Stimulated activated CD4-positive, alpha-beta T cell treated with anti-CD3 and anti-CD28 coated beads, Interleukin-15, amount 100 ng/mL, for 1 hour (primary cell): ENCODE measurements at places on chromosomes 5 and 9.

DNA sequence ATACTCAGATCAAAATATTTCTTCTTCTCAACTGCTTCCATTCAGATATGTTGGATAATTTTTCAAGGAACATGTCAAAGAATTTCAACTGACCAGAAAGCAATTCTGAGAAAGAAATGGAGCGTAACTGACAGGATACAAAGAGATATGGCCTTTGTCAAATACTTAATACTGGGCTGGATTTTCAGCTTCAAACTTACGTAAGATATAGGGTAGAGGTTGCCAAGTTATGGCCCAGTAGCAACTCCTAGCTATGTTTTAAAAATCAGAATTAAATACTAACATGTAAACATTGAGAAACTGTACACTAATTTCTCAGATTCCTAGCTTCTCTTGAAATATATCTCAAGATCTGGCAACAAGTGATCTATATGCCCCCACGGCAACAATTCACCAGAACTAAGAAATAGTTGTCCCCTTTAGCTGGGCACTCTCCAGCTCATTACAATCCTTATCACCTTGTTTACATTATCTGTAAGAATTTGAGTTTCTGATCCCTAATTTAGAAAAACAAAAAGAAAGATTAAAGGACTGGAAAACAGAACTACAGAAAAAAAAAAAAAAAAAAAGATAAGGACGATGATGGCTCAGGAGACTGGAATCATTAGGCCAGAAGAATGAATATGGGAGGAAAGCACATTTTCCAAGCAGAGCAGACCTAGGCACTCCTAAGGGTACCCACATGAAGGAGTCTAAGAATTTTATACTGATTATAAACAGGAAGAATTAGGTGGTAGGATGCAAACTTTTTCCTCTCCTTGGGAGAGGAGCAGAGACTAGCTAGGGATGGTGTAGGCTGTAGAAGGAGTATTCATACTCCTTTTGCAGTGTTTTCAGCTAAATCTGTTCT lies 23.0 kb downstream of the INIP start:
- no peak for DNase-seq

DNA sequence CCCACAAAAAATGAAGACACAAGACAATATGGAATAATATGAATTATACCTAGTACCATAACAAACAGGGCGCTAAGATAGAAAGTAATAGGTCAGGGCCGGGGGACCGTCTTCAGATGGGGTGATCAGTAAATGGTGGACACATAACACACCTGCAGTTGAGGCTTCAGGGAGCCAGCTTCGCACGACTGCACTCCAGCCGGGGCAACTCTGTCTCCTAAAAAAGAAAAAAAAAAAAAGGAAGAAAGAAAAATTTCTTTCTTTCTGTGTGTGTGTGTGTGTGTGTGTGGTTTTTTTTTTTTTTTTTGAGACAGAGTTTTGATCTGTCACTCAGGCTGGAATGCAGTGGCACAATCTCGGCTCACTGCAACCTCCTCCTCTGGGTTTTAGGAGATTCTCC lies 75.0 kb upstream of the HSPA9 start:
- no peak for DNase-seq

DNA sequence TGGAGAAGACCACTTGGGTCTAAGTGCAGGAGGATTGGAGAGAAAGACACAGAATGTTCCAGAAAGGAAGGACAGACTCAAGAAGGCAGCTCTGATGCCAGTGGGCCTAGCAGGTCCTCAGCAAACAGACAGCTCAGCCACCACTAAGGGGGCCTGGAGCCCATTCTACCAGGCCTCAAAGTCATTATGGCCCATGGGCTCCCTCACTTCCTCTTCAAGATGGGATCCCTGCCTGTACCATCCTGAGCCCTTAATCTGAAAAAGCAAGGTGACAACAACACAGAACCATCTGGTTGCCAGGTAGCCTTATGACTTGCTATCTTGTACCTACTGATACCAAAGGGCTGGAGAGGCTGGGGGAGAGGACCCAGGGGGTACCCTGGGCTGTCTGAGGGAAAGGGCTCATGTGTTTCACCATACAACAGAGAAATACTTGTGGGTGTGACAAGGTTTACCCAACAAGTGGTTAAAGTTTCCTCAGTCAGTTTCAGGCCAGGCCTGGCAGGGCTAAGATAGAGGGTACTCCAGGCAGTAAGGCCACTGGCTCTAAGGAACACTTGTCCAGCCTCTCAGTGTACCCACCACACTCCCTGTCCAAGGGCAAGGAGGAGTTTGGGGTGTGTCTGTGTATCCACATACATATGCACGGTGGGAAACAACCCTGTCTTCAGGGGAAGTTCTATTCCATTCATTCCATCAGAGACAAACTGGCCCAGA lies 30.7 kb downstream of the TCF7 start:
- DNase-seq: no peak

DNA sequence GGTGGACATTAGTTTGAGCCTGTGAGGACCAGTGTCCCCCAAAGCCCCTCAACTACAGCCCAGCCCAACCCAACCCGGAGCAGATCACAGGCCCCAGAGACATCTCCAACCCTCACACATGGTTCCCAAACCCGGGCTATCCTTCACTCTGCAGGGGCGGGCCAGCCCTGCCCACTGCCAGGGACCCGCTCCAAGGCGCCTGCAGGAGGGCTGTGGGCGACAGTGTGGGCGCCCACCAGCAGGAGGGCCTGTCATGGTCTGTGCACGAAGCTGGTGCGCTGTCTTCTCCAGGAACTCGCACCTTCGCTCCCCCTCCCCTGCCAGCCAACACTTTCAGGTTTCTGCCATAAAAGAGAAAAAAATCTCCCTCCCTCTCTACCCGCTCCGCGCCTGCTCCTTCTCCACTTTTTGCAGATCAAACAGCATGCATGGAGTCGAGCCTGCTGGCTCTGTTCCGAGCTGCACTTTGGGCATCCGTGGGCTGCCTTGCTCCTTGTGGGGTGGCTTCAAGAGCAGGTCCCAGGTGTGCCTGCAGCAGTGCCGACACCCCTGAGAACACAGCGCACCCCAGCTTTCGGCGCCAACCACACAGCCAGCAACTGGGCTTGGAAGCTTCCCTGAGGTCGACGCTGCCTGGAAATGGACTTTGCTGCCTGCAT lies 133.7 kb upstream of the PPP1R26 start:
- DNase-seq: no peak

GRCh38 chr9:95211028-95211427 lies 106.5 kb downstream of the FANCC start:
- no peak for DNase-seq

GRCh38 chr5:133794771-133795415 lies 173.5 kb downstream of the C5orf15 start:
- no peak for DNase-seq

- DNase-seq: no peak
These were observed 24.9 kb downstream of the NEK6 start for GRCh38 chr9:124282442-124283227.

- no peak for DNase-seq
These were observed 22.3 kb upstream of the RNF130 start for GRCh38 chr5:180093651-180094382.

- no peak for DNase-seq
These were observed 245.3 kb downstream of the ENC1 start for GRCh38 chr5:74394916-74395880.

DNA sequence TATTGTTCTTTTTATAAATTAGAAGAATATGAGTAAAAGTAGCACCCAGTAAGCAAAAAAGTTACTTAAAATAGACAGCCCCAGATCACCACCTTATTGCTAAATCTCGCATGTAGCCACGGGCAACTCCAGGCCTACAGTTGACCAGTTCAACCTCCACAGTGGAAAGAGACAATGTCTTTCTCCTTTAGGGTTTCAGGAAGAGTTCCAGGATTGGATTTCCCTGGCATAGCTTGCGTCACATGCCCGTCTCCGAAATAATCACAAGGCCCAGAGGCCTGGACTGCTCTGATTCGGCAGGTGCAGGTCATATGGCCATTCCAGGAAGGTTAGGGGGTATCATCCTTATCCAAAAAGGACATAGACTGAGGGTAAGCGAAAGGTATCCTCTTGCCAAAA lies 9.9 kb upstream of the PFDN1 start:
- DNase-seq: no peak

DNA sequence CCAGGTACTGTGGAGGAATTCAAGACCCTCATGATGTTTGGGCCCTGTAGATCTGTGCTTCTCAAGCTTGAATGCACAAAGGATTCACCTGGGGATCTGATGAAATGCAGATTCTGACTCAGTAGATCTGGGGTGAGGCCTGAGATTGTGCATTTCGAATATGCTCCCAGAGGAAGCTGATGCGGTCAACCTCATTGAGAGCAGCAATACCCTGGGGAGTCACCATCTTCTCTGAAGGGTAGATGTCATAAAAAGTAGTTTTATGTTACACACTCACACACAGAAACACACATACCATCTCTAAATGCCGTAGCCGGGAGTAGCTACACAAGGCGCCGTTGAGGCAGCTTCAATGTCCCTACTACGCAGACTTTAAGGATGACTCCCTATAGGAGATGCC lies 55.8 kb upstream of the CPEB4 start:
- no peak for DNase-seq

DNA sequence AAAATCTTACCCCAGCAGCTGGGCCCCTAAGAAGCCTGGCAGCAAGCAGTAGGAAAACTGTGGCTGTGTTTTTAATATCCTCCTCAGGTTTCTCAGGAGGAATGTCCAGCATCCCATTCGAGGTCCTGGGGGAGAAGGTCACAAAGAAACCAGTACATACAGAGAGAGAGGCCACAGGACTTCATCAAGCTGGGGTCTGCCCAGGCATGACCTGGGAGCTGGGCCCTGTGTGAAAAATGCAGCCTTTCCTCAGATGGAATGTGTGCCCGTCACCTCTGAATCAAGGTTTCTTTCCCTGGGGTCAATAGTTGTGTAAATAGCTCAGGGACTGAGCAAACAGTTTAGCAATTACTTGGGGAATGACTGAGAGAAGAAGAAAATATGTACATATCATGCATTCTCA lies 33.9 kb upstream of the RAD23B start:
- no peak for DNase-seq
